ENCODE measurements at places on chromosomes 6 and 20. TPM values are rescaled to one million over a fixed set of nuclear protein-coding genes. Genes with fewer than 3 reads are reported as not detected.

ARFGEF3 gene
- 8.8 TPM for total RNA-seq

TTK gene
- total RNA-seq: 82.2 TPM

SPATS1 gene
- total RNA-seq: not detected

SSTR4 gene
- not detected for total RNA-seq

OTOR gene
- total RNA-seq: not detected

SAMD5 gene
- total RNA-seq: 11.6 TPM

PHF1 gene
- total RNA-seq: 21.8 TPM

GPX5 gene
- not detected for total RNA-seq

TREML4 gene
- 0.06 TPM for total RNA-seq

SMIM29 gene
- total RNA-seq: 3.2 TPM

KIF13A gene
- 13.3 TPM for total RNA-seq

TINAG gene
- total RNA-seq: not detected

MYCT1 gene
- not detected for total RNA-seq
